Heart left ventricle (tissue), 16 donors: ENCODE measurements at places on chromosomes 16 and 17.

GRCh38 chr17:80352216-80352895 is 62.6 kb upstream of the ENDOV start:
- DNase-seq: no peak
- peaks cover 40% of the 10 kb centered on the region for H3K36me3 ChIP-seq
- no peak overlapping the region for H3K4me3 ChIP-seq

DNA sequence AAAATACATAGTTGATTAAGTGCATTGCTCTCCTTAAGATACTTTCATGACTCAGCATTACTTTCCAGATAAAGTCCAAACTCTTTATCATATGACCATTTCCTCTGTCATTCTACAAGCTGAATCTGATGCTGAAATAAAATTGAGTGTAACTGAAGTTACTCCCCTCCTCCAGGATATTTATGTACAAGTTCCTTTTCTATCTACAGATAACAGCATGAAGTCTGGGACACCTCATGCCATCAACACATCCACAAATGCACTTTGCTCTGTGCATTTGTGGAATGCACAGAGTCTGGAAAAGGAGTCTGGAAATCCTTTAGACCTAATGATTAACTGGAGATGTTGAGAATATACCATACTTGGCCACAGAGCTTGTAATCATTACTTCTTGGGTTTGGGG is 60.5 kb downstream of the ACSM2B start:
- no peaks in the 10 kb centered on the region for H3K36me3 ChIP-seq
- H3K4me3 ChIP-seq: no peak overlapping the region
- no peaks in the 10 kb centered on the region for H3K4me1 ChIP-seq
- H3K27me3 ChIP-seq: no peaks in the 10 kb centered on the region
- DNase-seq: no peak

DNA sequence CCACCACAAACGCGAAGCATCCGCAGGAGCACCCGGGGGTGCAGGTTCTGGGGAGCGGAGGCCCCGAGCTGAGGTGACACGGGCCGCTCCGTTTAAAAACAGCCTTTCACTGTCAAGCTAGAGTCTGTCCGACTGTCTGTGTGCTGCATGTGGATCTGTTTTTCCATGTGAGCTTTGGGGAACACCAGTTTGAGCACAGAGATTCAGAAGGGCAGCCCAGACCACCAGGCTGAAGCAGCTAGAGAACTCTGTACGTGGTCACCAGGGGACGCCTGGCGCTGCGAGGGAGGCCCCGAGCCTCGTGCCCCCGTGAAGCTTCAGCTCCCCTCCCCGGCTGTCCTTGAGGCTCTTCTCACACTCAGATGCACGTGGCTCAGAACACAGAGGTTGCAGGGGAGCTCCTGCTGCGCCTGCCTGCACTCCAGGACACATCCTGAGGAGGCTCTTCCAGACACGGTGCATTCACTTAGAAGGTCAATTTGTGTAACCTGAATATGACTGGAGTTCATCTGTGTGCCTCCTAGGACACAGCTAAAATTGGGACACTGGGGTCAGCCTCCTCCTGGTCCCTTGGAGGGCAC is 15.7 kb upstream of the FOXK2 start:
- no peak overlapping the region for H3K4me3 ChIP-seq
- no peak overlapping the region for H3K27ac ChIP-seq

- no peak for DNase-seq
- H3K4me3 ChIP-seq: no peak overlapping the region
- H3K4me1 ChIP-seq: no peaks in the 10 kb centered on the region
- H3K27ac ChIP-seq: no peak overlapping the region
- no peaks in the 10 kb centered on the region for H3K27me3 ChIP-seq
Observed at GRCh38 chr17:36089339-36089865, 541 bp downstream of the CCL3 start.
